ENCODE measurements at places on chromosomes 12 and 14.
A peak's percentile ranks its signal among the peaks of the same experiment; 100 is the strongest.

GRCh38 chr12:47361389-47362021 lies 281.7 kb upstream of the AMIGO2 start:
- DNase-seq: no peak

- no peak for DNase-seq
Observed at GRCh38 chr12:6369916-6370575, 5.3 kb downstream of the SCNN1A start.

DNA sequence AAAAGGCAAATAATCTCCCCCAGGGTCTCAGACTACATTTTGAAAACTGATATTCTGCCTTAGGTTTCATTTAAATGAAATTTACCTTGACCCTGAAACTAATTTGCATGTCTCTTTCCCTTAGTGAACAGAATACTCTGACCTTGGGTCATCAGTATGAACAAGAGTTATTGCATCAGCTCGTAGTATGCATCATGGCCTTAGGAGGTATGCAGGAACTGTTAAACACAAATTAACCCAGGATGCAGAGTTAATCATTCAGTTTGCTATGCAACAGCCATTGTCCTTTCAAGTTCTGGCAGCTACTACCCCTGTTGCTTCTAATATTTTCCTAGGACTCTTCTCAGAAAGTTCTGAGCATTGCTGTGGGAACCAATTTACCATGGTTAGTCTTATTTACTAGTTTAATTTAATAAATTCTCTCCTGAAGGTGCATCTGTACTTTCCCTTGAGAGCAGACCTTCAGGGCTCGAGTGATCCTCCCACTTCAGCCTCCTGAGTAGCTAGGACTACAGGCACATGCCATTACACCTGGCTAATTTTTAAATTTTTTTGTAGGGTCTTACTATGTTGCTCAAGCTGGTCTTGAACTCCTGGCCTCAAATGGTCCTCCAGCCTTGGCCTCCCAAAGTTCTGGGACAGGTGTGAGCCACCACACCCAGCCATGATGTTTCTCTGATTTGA lies 126.7 kb downstream of the TTC6 start:
- no peak for DNase-seq

DNA sequence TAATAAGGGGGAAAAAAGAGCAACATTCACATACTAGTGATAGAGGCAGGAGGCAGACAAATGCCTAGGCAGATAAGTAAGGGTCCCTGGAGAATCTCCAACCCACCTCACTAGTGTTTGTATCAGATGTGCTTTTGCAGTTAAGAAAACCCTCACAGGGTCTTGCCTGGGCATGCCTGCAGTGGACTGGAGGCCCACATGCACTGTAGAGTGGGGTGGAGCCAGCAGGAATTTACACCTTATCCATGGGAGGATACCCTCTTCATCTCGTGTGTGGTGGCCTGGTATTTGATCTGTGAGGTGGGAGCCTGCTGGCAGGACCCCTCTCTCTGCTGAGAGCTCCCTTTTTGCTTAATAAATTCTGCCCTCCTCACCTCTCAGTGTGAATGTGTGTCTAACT lies 238.0 kb upstream of the SLC16A7 start:
- no peak for DNase-seq

- no peak for DNase-seq
Observed at GRCh38 chr14:21227150-21227549, 42.1 kb downstream of the HNRNPC start.

GRCh38 chr14:103811189-103811588 lies 36.2 kb downstream of the PPP1R13B start:
- DNase-seq: no peak

- DNase-seq: peak; percentile 27
Observed at GRCh38 chr14:77301103-77301502, 19.6 kb downstream of the POMT2 start.

DNA sequence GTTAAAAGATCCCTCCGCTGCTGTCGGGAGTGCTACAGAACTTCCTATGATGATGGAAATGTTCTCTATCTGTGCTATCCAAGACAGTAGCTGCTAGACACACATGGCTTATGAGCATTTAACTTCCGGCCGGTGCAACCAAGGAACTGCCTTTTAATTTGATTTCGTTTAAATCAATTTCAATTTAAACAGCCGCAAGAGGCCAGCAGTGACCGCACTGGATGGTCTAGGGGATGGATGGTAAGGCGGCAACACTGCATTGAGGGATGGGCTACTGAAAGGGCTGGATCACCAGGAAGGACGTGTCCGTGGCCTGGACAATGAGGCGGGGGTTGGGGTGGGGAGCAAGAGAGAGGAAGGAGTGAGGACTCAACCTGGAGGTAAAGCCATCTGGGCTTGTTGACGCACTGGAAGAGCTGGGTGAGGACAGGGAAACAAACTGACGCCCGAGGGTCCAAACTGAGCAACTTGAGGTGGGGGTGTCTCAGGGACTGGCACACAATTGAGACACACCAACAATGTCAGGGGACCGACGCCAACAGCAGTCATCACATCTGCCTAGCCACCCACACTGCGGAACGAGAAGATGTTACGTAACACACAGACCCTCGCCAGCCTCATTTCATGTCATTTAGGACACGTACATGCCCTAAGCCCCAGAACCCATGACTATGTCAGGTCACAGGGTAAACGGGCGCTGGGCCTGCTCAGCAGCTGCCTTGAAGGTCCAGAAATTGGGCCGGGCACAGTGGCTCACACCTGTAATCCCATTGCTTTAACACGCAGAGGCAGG lies 57.6 kb downstream of the SCARB1 start:
- no peak for DNase-seq

DNA sequence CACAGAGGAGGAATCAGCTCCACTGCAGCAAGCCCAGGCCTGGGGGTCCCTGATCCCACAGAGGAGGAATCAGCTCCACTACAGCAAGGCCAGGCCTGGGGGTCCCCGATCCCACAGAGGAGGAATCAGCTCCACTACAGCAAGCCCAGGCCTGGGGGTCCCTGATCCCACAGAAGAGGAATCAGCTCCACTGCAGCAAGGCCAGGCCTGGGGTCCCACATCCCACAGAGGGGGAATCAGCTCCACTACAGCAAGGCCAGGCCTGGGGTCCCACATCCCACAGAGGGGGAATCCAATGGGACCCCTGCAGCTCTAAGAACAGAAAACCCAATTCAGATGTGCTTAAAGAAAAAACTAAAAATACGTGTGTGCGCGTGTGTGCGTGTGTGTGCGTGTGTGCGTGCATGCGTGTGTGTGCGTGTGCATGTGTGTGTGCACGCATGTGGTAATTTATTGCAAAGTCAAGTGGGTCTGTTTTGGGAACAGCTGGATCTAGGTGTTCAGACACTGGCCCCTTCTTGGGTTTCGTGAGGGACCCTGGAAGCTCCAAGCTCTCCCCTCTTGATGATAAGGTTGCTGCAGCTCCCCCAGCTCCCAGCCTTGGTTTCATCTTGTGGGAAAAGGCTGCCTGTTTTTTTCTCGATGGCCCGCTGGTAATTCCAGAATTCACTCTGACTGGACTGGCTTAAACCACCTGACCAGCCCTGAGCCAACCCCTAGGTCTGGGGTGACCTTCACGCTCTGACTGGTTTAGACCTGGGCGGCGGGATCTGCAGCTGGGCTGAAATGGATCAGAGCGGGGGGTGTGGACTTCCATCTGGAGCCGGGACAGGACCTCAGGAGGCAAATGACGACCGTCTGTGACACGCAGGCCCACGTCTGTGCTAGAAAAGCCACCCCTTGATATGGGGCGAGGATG lies 47.1 kb downstream of the GALNT9 start:
- no peak for DNase-seq

GRCh38 chr14:66152302-66152701 lies 333.9 kb upstream of the CCDC196 start:
- no peak for DNase-seq

DNA sequence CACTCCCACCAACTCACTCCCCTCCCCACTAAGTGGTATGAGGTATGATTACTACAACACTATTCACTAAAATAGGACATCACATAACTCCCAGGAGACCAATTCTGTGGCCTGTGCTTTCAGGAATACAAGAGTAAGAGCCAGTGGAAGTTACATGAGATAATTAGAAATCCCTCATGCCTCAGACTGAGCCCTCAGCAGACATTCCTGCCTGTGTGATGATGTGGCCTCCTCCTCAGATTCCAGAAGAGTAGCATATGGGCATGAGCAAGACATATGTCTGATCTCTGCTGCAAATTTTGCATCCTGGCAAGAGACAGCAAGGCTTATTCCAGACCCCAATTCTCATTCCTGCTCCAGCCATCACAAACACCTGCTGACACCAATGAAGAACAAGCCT lies 46.0 kb upstream of the BMP4 start:
- DNase-seq: no peak

- DNase-seq: no peak
Observed at GRCh38 chr12:51687614-51688013, 96.6 kb downstream of the SCN8A start.

DNA sequence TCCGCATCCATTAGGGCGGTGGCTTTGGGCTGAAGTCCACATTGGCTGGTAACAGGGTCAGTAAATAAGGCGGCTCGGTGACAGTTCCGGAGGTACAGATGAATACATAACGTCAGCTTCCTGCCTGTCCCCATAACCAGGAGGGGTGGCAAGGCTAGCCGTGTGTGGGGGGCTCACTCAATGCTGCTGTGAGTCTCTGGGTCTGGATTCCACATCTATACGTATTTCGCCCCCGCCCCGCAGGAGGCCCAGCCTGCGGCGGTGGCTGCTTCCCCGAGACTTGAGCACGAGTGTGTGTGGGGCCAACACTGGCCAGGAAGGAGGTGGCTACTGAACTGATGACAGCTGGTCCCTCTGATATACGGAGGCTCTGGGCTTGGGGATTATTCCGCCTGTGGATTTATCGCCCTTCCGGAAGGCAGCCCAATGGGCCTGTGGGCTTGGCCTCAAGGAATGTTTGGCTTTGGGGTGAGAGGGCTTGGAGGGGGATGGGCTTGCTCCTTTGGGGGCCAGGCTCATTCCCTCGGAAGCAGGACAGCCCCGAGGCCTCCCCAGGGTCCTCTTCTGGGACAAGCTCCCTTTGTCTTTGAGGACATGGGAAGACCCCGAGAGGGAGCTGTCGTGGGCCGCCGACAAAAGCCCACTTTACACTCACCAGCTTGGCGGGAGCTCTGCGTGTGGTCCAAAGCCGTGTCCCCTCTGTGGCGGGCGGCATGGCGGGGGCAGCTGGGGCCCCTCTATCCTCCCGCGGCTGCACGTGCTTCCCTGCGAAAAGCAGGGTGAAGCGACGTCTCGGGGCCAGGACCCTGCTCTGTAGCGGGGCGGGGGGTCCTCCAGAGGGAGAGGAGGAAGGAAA lies 82.1 kb downstream of the KIF26A start:
- DNase-seq: no peak

- no peak for DNase-seq
Observed at GRCh38 chr12:94566345-94566744, 84.0 kb downstream of the TMCC3 start.

GRCh38 chr14:102209224-102209966 lies 69.7 kb downstream of the WDR20 start:
- no peak for DNase-seq

Measured in stimulated activated CD8-positive, alpha-beta memory T cell treated with anti-CD3 and anti-CD28 coated beads, Interleukin-4, amount 100 ng/mL, for 1 hour (primary cell).